Activated CD4-positive, alpha-beta T cell treated with anti-CD3 and anti-CD28 coated beads, Interleukin-2, amount 10 ng/mL, durations not matched to agents 24 days and 14 days (primary cell): ENCODE measurements at places on chromosomes 16 and 17. TPM values are rescaled to one million over a fixed set of nuclear protein-coding genes. Genes with fewer than 3 reads are reported as not detected.

DNA sequence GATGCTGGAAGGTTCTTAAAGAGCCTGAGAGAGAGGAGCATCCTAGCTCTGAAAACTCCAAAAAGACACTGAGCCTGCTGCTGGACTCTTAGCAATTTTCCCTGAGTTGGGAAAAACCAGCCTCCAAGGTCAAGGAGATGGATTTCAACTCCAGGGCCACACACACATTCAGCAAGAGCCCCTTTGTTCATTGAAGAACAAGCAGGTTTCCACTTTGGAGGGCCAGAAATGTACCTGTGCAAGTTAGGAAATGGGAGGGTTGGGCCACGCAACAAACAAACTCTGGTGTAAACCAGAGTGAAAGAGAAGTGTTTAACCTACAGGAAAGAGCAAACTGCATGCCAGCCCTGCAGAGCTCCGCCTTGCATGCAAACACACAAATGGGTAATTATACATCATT, 264.8 kb upstream of the RPL38 start:
- H3K27ac ChIP-seq, result no peak overlapping the region
- H3K4me1 ChIP-seq, result no peaks in the 10 kb centered on the region
- H3K4me3 ChIP-seq, result no peak overlapping the region

GRCh38 chr17:64024215-64024654, 3.8 kb upstream of the ICAM2 start:
- no peak overlapping the region for H3K4me3 ChIP-seq
- H3K27me3 ChIP-seq, result no peaks in the 10 kb centered on the region
- H3K36me3 ChIP-seq, result peaks cover 2% of the 10 kb centered on the region
- peaks cover 63% of the 10 kb centered on the region for H3K4me1 ChIP-seq
- H3K27ac ChIP-seq, result peak overlapping the region; percentile 85

- no peaks in the 10 kb centered on the region for H3K36me3 ChIP-seq
- no peak overlapping the region for H3K4me3 ChIP-seq
- no peak overlapping the region for H3K27ac ChIP-seq
- DNase-seq, result no peak
- no peaks in the 10 kb centered on the region for H3K4me1 ChIP-seq
- H3K27me3 ChIP-seq, result peaks cover 3% of the 10 kb centered on the region
These were observed 17.2 kb upstream of the CACNG5 start for GRCh38 chr17:66817750-66818149.

DNA sequence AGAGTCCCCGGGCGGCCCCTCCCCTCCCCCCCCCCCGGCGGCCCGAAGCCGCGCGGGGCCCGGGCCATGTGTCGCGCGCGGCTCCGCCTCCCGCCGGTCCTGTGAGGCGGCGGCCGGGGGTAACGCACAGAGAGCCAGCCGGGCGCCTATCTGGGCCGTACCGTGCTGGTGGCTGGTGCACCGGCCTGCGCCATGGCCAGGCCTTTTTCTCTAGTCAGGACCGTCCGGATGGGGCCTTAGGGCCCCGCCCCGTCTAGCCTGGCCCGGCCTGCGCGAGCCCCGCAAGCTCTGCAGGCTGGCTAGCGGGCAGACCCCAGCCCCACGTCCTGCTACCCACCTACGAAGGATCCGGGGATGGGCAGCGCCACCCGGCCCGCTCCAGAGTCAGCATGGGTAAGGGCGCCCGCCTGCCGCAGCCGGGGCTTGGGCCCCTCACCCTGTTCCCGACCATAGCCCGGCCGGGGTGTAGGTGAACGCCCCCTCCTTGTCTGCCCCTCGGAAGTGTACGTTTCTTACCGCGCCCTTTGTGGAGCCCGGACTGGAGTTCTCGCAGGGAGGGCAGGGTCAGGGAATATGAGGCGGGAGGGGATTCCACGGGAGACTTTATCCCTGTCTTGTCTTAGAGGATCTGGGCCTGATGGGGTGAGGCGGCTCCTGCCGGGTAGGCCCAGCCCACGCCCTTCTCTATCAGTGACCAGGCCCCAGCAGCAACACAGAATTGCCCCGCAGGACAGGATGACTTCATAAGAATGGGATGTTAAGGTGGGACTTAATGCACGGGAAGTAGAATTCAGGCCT, at the start of gene CENPT:
Gene CENPT, minus strand, starts transcription at position 630 of the 798 bp plus-strand sequence. CDS start 13,834 bp downstream, outside the sequence.
- peak within 1 kb of the TSS; percentile 88 for H3K27ac ChIP-seq
- peaks cover 29% of the 10 kb centered on the region for H3K4me1 ChIP-seq
- DNase-seq, result no peak
- no peaks in the 10 kb centered on the region for H3K27me3 ChIP-seq
- H3K36me3 ChIP-seq, result peaks cover 17% of the 10 kb centered on the region
- H3K4me3 ChIP-seq, result peak within 1 kb of the TSS; percentile 93

GRCh38 chr16:50338371-50339231, 30.2 kb downstream of the BRD7 start:
- peak overlapping the region; percentile 39 for H3K4me3 ChIP-seq
- H3K4me1 ChIP-seq, result peaks cover 22% of the 10 kb centered on the region
- H3K27ac ChIP-seq, result peak overlapping the region; percentile 82
- no peak for DNase-seq

DNA sequence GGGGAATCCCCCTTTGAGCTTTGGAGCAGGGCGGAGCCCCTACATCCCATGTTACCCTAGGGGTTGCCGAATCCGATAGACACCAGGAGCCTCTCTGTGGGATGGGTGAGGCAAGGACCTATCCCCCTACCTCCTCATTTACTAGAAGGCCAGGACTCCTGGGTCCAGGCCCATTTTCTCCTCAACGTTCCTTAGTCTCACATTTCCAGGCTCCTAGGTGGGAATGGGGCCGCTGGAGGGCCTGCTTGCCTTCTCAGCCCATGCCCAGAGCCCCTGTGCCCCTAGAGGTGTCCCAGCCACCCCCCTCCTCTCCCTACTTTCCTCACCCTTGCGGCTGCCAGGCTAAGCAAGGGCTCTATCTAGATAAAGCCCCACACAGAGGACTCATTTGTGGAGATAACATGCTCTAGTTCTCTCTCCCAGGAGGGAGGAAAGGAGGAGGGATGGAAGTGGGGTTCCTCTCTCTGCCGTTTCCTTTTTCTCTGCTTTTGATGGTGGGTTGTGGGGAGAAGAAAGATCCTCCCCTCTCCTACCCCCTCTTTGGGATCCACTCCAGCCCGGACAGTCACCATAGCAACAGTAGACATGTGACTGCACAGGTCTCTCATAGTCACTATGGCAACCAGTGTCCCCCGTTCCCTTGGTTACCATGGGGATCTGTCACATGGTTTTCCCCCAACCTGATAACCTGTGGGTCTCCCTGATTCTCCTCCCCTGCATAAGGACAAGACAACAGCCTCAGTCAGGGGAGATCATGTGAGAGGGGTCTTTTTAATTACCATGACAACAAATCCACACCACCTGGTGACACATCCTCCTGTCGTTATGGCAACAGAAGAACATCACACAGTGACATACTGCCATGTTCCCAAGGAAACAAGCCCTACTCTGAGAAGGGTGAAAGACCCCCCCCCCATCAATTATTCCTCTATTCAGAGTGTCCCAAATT, 5.2 kb downstream of the CACNA1G start:
- DNase-seq, result peak; percentile 70
- peak overlapping the region; percentile 45 for H3K27ac ChIP-seq
- no peak overlapping the region for H3K4me3 ChIP-seq
- peaks cover 52% of the 10 kb centered on the region for H3K27me3 ChIP-seq
- no peaks in the 10 kb centered on the region for H3K36me3 ChIP-seq

DNA sequence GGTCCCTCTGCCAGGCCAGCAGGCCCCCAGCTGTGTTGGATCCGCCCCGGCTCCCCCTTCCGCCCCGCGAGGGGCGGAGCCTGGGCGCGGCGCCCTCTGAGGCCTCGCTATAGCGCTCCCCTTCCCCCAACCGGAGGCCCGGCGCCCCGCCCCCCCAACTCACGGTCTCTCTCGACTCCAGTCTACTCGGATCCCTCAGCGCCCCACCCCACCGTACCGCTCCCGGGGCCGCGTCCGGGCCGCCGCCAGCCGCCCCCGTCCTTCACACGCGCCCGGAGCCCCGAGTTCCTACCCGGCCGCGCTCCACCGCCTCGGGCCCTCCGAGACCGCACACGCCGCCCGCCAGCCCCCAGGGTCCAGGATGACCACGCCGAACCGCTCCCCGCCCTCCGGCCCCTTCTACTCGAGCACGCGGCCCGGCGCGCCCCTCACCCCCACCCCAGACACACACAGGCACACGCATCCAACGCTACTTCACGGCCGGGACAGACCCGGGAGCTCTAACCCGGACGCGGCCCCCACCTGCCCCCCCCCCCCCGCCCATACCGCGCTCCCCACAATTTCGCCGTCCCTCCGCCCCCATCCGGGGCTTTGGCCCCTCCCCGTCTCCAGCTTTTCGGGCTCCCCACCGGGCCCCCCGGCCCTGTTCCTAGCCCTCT, 1.4 kb downstream of the PHF23 start:
- peak; percentile 94 for DNase-seq
- peak overlapping the region; percentile 99 for H3K4me3 ChIP-seq
- H3K4me1 ChIP-seq, result peaks cover 63% of the 10 kb centered on the region
- H3K27me3 ChIP-seq, result peaks cover 2% of the 10 kb centered on the region
- H3K36me3 ChIP-seq, result peaks cover 49% of the 10 kb centered on the region

DNA sequence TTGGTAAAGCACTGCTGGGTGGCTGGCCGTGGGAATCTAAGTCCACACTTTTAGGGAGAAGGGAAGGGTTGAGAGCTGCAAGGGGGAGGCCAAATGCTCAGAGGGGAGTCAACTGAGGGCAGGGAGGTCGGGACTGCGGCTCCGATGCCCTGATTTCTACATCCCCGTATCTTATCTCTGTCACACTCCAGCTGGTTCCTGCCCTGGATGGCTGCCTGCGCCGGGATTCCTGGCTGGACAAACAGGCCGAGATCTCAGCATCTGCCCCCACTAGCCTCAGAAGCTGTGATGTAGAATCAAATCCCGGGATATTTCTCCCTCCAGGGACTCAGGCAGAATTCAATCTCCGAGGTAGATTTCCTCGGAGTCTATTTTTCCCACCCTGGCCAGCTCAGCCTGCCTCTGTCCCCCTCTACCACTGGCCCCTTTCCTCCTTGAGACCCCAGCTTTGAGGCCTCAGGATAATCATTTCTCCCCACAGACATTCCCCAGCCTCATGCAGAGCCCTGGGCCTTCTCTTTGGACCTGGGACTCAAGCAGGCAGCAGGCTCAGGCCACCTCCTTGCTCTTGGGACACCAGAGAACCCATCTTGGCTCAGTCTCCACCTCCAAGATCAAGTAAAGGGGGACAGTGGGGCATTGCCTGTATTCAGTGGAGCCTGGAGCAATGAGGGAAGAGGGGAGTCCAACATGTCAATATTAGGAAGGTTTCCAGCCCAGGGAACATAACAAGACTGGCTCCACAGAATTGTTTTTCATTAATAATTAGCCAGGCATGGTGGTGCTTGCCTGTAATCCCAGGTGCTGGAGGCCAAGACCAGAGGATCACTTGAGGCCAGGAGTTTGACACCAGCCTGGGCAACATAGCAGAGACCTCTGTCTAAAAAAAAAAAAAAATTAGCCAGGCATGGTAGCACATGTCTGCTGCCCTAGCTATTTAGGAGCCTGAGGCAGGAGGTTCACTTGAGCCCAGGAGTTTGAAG, 1.8 kb downstream of the SHBG start:
- peaks cover 5% of the 10 kb centered on the region for H3K27me3 ChIP-seq
- H3K4me1 ChIP-seq, result peaks cover 12% of the 10 kb centered on the region
- no peak overlapping the region for H3K27ac ChIP-seq
- no peaks in the 10 kb centered on the region for H3K36me3 ChIP-seq

DNA sequence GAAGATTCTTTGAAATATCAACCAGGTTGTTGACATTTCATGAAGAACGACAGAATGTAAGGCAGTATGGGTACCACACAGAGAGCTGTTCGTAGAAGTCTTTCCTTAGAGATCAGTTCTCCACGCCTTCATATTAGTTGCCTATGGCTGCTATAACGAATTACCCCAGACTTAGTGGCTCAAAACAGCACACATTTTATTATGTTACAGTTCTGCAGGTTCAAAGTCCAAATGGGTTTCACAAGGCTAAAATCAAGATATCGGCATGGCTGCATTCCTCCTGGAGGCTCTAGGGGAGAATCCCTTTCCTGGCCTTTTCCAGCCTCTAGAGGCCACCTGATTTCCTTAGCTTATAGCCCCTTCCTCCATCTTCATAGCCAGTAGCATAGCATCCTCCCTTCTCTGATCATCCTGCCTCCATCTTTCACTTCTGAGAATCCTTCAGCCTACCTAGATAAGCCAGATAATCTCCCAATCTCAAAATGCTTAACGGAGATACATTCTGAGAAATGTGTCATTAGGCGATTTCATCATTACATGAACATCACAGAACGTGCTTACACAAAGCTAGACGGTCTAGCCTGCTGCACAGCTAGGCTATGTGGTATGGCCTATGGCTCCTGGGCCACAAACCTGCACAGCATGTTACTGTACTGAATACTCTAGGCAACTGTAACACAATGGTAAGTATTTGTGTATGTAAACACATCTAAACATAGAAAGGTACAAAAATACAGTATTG, 26.0 kb downstream of the ERCC4 start:
- peaks cover 40% of the 10 kb centered on the region for H3K36me3 ChIP-seq
- no peak overlapping the region for H3K27ac ChIP-seq
- DNase-seq, result no peak
- H3K27me3 ChIP-seq, result no peaks in the 10 kb centered on the region
- no peak overlapping the region for H3K4me3 ChIP-seq
- no peaks in the 10 kb centered on the region for H3K4me1 ChIP-seq

GRCh38 chr17:45077643-45078042, 16.5 kb downstream of the NMT1 start:
- no peak overlapping the region for H3K4me3 ChIP-seq
- no peak overlapping the region for H3K27ac ChIP-seq
- DNase-seq, result no peak
- H3K27me3 ChIP-seq, result no peaks in the 10 kb centered on the region

GRCh38 chr16:63714876-63715275, 1407.0 kb downstream of the CDH11 start:
- no peak overlapping the region for H3K27ac ChIP-seq
- no peak overlapping the region for H3K4me3 ChIP-seq
- H3K4me1 ChIP-seq, result no peaks in the 10 kb centered on the region
- no peak for DNase-seq

- H3K27ac ChIP-seq, result peak overlapping the region; percentile 12
- no peak overlapping the region for H3K4me3 ChIP-seq
- no peaks in the 10 kb centered on the region for H3K27me3 ChIP-seq
- DNase-seq, result no peak
- H3K4me1 ChIP-seq, result peaks cover 5% of the 10 kb centered on the region
These were observed 38.2 kb downstream of the MARF1 start for GRCh38 chr16:15604460-15605440.

DNA sequence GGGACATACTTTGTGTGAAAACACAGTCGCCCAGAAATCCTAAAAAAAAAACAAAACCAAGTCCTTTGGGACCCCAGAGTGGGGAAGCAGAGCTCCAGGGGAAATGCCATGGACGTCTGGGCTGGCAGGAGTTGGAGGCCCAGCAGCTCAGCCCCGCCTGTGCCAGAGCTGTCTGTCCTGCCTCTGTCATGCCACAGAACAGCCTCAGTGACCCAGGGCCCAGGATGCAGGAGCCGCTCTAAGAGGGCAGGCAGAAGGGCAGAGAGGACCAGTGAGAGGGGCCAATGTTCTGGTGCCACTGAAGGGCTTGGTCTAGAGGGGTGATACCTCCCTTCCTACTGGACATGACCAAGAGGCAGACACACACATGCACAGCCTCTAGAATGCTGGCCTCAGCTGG, 166.2 kb downstream of the C16orf78 start:
- no peak overlapping the region for H3K4me3 ChIP-seq
- no peaks in the 10 kb centered on the region for H3K27me3 ChIP-seq
- no peaks in the 10 kb centered on the region for H3K4me1 ChIP-seq
- DNase-seq, result no peak
- H3K36me3 ChIP-seq, result no peaks in the 10 kb centered on the region

SCNN1B gene
- not detected in 2 replicates for total RNA-seq

CMTM2 gene
- 0.51 and 0.95 TPM in 2 replicates for total RNA-seq

ITGA2B gene
- 0.65 and 0.85 TPM in 2 replicates for total RNA-seq

OTOP2 gene
- not detected in 2 replicates for total RNA-seq

HIC1 gene
- total RNA-seq, result 49.4 and 51.6 TPM in 2 replicates

GSG1L gene
- not detected in 2 replicates for total RNA-seq
